ENCODE measurements at places on chromosomes 5 and 9. TPM values are rescaled to one million over a fixed set of nuclear protein-coding genes. Genes with fewer than 3 reads are reported as not detected.

The PCDHB6 gene
- total RNA-seq: 3.7 TPM

The PPP2CA gene
- 90.2 TPM for total RNA-seq

The MSMP gene
- not detected for total RNA-seq

The SLC6A18 gene
- not detected for total RNA-seq

The GFRA3 gene
- total RNA-seq: not detected

The SLC6A3 gene
- not detected for total RNA-seq

The CAMSAP1 gene
- total RNA-seq: 130 TPM

The PDE6A gene
- total RNA-seq: not detected

The SLC25A2 gene
- total RNA-seq: not detected

The PCDHA7 gene
- total RNA-seq: 8.1 TPM

The IFNA1 gene
- total RNA-seq: not detected

The AK6 gene
- 24.3 TPM for total RNA-seq

The MORN5 gene
- total RNA-seq: 1.7 TPM

The SEC61B gene
- total RNA-seq: 23.1 TPM

The PHAX gene
- total RNA-seq: 75.2 TPM

The FBP1 gene
- not detected for total RNA-seq

The CXCL14 gene
- total RNA-seq: 9.3 TPM

The DDX4 gene
- under 0.01 TPM for total RNA-seq

The STING1 gene
- 3.2 TPM for total RNA-seq

The APBA1 gene
- 34.2 TPM for total RNA-seq

The PBX3 gene
- 27.5 TPM for total RNA-seq

The ADCY2 gene
- total RNA-seq: 30.2 TPM

The TMOD1 gene
- 27.5 TPM for total RNA-seq
